GM04503 (cell line): ENCODE measurements at places on chromosomes 2 and 18.

DNA sequence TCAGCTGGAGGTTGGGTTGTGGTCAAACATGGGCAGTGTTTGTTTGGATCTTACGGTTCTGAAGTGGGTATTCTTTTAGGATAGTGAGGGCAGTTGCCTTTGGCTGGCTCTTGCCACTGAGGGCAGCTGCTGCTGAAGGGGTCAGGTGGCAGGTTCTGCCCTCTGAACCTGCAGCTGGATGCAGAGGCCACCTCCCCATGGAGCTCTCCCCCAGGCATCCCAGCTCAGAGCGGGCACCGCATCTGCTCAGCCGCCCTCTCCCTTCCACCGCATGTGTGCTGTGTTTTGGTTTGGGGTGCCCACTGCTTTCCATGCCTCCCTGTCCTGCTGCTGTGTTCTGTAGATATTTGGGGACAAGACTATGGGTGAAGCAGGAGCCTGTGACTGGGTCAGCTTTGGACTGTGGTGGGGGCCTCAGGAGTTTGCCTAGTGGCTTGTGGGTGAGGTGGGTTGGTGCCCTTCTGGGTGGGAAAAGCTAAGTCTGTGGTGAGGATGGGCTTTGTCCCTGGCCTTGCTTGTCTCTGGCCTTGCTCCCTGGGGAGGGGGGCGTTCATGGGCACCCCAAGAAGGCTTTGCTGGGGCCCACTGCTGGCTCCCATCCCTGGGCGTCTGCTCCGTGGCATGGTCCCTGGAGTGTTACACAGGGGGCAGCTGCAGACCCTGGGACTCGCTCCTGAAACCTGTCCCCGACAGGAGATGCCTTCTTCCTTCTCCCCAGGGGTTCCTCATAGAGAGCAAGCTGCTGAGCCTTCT lies 28.5 kb downstream of the OTOF start:
- no peak for DNase-seq

DNA sequence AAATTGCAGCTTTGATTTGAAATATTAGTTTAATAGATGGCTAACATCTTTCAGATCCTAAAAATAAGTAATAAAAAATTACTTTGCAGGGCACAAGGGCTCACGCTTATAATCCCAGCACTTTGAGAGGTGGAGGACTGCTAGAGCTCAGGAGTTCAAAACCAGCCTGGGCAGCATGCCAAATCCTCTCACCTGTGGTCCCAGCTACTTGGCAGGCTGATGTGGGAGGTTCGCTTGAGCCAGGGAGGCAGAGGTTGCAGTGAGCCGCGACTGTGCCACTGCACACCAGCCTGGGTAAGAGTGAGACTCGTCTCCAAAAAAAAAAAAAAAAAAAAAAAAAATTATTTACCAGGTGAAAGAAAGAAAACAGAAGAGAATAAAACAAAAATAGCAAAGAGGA lies 449.8 kb downstream of the NRXN1 start:
- DNase-seq = no peak

GRCh38 chr18:61841706-61842105 lies 51.1 kb downstream of the RNF152 start:
- DNase-seq = no peak

GRCh38 chr2:108413711-108414095 lies 35.3 kb upstream of the GCC2 start:
- DNase-seq = no peak

DNA sequence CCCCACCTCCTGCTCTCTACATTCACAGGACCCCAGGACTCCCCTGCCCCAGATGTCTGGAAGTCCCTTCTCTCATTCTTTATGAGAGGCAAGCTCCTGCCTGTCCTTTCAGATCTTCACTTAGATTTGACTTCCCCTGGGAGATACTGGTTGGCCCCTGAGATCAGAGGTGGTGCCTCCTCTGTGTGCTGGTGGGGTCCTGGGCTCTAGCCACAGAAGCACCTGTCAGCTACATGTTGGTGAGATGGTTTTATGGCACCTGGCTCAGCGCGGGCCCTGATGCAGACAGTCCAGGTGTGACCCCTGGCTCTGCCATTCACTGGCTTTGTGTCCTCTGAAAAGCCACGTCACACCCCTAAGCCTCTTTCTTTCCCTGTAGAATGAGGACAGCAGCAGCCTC lies 369.6 kb upstream of the ID2 start:
- no peak for DNase-seq

DNA sequence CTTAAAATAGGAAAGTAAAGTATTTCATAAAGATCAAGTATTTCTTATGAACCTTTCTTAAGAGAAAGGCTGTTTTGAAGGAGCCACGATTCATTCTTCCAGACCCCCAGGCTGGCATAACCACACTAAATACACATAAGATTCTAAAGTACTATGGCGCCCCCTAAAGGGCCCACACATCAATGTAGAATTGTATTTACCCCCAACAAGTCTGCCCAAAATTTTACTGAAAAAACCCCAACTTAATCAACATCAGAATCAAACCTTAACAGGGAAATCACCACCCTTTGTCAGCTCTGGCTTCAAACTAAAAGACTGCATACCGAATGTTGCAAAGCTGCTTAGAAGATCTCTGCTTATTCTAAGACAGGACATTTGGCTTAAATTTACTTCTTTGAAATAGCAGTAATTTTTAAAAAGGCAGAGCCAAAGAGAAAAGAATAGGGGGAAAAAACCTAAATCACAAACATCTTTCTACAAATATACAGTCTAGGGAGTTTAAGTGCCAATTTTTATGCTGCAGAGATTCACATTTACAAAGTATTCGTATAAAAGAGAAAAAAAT lies 20.4 kb upstream of the BCL2 start:
- DNase-seq = no peak

GRCh38 chr2:44087714-44088092 lies 81.0 kb upstream of the PPM1B start:
- no peak for DNase-seq

DNA sequence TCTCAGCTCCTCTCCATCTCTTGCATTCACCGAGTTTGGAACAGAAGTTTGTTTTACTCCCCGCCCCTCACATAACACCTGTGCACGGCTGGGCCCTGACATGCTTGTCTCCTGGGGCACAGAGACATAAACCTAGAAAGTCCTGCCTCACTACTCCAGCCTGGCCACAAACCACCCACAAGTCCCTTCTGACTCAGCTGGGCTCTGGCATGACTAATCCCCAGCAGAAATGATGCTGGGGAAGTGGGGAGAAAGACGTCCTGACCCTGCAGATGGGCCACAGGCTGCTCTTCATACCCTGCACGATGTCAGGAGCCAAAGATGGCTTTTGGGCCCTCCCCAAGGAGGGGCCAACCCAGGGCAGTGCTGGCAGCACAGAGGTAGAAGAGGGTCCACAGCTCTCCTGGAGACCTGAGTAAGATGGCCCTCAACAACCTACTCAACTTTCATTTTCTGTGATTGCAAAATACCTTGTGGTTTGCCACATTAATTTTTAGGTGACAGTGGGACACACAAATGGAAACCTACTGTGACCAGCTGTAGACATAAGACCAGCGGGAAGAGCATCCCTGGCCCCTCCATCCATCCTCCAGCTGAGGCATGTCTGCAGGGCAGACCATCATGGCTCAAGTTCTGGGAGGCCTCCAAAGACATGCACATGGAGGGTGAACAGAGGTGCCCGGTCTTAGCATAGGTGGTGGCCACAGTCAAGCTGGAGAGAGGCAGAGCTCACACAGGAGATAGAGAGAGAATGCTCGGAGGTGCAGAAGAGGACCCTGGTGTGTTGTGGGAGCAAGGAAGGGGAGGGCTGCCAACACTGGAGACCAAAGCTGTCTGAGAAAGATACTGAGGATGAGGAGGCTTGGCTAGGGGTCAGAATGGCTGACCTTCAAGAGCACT lies 40.0 kb downstream of the DNMT3A start:
- peak; percentile 36 for DNase-seq

DNA sequence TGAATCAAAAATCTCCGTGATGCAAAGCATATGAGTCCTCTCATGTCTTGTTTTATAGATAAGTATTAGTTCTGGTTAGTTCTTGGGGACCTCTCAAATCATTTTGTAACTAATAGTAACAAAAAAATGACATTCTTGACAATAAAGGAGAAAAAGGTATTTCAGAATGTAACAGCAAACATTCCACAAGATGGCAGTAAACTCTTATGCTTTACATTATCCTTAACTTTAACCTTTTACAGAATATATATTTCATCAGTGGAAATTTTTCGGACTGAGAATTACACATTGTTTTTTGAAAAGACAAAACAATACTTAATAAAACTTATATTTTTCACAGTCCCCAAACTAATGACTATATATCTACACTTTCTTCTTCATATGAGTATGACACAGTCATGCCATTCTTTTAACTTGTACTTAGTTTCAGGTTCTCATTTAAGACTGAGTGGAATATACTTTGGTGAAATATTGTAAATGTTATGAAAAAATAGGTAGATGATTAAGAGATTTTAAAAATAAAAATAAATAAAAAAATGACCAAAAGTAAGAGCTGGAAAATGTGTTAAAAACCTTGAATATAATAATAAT lies 142.9 kb upstream of the NXPH2 start:
- DNase-seq = peak; percentile 1

DNA sequence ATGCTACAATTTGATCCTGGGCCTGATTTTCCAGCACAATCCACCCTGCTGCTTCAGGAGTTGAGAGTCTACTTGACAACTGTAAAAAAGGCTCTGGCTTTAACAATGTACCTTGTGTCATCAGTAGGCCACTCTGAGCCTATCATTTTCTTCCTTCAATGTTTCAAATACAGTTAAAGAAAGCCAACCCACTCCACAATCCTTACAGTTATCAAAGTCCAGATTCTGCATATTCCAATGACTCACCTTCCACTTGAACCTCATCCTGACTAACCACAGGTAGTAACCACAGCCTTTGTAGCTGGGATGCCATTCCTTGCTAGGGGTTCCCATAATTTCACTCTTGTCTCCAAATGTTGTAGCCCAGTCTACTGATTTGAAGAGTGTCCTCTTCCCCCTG lies 35.5 kb upstream of the AQP4 start:
- DNase-seq = no peak

GRCh38 chr18:45167631-45168280 lies 447.5 kb upstream of the SLC14A2 start:
- DNase-seq = peak; percentile 61

GRCh38 chr2:15758848-15759247 lies 167.2 kb downstream of the DDX1 start:
- no peak for DNase-seq

GRCh38 chr18:49249521-49249920 lies 210.9 kb downstream of the DYM start:
- peak; percentile 70 for DNase-seq

- DNase-seq = no peak
Measured at GRCh38 chr2:20621366-20622295, 29.3 kb downstream of the HS1BP3 start.

DNA sequence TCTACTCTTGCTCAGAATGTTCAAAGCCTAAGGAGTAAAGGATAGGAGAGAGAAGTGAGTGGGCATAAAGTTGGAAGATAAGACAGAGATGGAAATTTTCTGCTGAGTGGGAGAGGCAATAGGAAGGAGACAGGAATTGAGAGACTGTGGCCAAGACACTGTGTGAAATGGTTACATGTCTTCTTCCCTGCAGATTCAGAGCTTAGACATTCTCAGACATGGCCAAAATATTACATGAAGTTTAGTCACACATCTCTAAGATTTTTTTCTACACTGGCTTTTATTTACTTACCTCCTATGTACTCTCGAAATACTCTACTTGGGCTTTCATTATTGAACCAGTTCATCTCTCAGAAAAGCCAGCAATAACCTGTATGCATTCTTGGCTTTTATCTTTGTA lies 363.0 kb upstream of the FANCL start:
- DNase-seq = no peak

- peak; percentile 48 for DNase-seq
Measured at GRCh38 chr2:242075168-242075567, 205.6 kb downstream of the RTP5 start.

GRCh38 chr2:143803936-143804335 lies 674.7 kb downstream of the ARHGAP15 start:
- no peak for DNase-seq

GRCh38 chr2:105117565-105117964 lies 79.7 kb downstream of the MRPS9 start:
- no peak for DNase-seq

DNA sequence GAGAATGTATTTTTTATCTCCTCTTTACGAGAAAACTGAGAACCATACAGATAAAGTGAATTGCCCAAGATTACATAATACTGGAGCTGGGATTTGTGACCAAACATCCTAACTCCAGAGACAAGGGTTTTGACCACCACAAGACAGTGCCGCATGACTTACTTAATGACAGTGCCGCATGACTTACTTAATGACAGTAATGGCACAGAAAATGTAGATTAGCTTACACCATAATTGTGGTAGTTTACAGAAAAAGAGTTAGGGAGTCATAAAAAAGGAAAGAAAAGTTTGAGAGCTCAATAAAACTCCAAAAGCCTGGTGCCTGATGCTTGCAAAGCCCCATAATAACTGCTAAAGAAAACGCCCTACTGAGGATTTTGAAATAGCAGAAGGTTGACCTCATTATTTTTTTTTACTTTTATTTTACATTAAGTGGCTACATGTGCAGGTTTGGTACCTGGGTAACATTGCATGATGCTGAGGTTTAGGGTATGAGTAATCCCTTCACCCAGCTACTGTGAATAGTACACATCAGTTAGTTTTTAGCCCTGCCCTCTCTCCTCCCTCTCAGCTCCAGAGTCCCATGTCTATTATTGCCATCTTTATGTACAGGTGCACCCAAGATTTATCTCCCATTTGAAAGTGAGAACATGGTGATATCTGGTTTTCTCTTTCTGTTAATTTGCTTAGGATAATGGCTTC lies 310.0 kb upstream of the UBE2E3 start:
- DNase-seq = no peak

GRCh38 chr2:37623971-37624900 lies 47.2 kb downstream of the CDC42EP3 start:
- DNase-seq = no peak

GRCh38 chr2:118848381-118849225 lies 1.2 kb upstream of the EN1 start:
- no peak for DNase-seq

DNA sequence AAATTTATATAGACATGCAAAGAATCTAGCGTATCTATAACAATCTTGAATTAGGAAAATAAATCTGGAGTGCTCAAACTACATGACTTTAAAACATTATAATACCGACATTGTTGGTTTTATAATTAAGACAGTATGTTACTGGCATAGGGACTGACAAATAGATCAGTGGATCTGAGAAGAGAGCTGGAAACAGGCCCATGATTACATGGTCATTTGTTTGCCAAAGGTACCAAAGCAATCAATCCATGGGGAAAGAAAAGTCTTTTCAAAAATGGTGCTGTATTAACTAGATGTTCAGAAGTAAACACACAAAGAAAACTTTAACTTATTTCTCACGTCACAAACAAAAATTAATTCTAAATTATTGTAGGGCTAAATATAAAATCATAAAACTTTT lies 124.2 kb downstream of the BCL2L11 start:
- DNase-seq = no peak

- no peak for DNase-seq
Measured at GRCh38 chr2:11505652-11506610, 27.9 kb upstream of the GREB1 start.

GRCh38 chr2:54372361-54372760 lies 83.8 kb upstream of the SPTBN1 start:
- DNase-seq = no peak

- no peak for DNase-seq
Measured at GRCh38 chr2:110840508-110840907, 108.1 kb downstream of the ACOXL start.

- no peak for DNase-seq
Measured at GRCh38 chr2:212908682-212909435, 242.6 kb downstream of the IKZF2 start.
